Activated CD4-positive, alpha-beta T cell treated with anti-CD3 and anti-CD28 coated beads, Interleukin-2, amount 50 U/mL, for 16 hours (primary cell): ENCODE measurements at places on chromosomes 16 and 17.

- no peak for DNase-seq
These were observed 9.9 kb downstream of the XYLT2 start for GRCh38 chr17:50355701-50356341.

DNA sequence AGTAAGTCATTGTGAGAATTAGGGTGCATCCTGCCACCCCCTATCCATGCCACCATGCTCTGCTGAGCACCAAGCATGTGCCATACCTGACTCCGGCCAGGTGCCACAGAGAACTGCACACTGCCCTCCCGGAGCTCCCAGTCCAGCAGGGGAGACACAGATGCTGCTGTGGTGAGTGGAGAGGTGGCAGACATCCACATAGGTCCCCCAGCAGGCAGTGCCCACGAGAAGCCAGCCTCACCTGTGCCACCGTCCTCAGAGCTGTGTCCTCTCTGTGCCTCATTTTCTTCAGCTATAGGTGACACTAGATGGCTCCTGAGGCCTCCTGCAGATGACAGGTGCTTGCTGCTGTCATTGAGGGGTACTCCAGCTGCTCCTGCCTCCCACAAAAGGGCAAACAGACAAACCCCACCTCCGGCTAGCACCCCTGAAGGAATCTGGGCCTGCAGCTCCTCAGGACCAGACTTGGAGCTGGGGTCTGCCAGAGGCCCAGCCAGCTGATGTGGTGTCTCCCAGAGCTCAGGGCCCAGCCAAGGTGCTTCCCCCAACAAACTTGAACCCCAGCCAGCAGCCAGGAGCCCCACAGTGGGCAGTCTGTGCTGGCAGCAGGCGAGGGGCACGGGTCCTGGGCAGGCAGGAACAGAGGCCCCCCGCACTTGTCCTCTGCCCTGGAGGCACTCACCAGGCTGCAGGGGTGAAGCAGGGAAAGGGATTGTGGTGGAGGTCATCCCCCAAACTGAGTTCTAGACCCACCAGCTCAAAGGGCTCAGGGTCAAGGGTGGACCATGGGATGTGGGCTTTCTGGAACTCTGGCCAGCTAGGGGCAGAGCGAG is 17.1 kb downstream of the FOXJ1 start:
- no peak for DNase-seq

GRCh38 chr17:40298726-40299125 is 10.3 kb upstream of the RARA start:
- DNase-seq, result no peak

GRCh38 chr17:79721993-79722671 is 8.6 kb upstream of the ENPP7 start:
- DNase-seq, result no peak

GRCh38 chr16:86071611-86072240 is 172.8 kb downstream of the IRF8 start:
- no peak for DNase-seq

DNA sequence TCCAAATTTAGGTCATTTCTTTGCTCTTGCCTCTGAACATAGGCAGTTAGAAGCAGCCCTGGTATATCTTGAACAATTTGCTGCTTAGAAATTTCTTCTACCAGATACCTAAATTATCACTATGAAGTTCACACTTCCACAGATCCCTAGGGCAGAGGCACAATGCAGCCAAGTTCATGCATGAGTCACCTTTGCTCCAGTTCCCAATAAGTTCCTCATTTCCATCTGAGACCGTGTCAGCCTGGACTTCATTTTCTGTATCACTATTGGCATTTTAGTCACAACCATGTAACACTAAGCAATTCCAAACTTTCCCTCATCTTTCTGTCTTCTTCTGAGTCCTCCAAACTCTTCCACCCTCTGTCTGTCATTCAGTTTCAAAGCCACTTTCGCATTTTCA is 45.0 kb downstream of the KCNJ16 start:
- DNase-seq, result no peak

GRCh38 chr16:83098536-83098935 is 471.8 kb downstream of the CDH13 start:
- no peak for DNase-seq

GRCh38 chr17:66829883-66830282 is 5.0 kb upstream of the CACNG5 start:
- no peak for DNase-seq

GRCh38 chr16:5006348-5007193 is 27.2 kb downstream of the NAGPA start:
- DNase-seq, result no peak

GRCh38 chr16:27925612-27926011 is 137.9 kb downstream of the GSG1L start:
- no peak for DNase-seq

DNA sequence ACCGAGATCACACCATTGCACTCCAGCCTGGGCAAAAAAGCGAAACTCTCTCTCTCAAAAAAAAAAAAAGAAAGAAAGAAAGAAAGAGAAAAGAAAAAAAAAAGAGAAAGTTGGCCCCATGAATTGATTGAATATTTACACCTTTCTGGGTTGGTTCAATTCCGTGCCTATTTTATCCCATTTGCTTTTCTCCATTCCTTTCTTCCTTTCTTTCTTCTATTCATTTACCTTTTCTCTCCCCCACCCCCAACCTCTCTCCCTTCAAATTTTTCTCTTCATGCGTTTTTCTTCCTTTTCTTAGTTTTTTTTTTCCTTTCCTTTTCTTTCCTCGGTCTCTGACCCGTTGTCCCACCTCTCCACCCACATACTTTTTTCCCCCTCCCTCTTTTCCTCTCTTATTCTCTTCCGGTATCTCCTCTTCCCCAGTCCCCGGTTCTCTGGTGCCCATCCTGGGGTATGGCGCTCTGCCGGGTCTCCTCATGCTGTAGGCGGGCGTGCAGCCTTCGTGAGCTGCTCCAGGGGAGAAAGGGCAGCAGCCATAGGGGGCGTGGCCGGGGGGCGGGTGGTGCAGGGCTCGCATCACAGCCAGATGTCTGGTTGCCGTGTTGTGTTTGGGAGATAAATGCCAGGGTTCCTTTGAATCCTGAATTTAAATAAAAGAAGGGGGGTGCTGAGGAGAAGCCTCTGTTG is 5.3 kb upstream of the COL1A1 start:
- DNase-seq, result no peak

- peak; percentile 48 for DNase-seq
These were observed 13.9 kb downstream of the HAGH start for GRCh38 chr16:1812732-1813163.

DNA sequence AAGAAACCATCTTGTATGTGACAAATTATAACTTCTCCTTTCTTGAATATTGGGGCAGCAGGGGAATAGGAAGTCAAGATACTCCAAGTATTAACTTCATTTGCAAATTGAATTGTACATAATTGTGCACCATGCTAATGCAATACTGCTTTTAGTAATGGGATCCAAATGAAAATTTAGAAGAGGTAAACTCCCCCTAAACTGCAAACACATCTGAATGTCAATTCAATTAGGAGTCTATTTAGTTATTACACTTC is 4.5 kb downstream of the STAT5B start:
- DNase-seq, result no peak

GRCh38 chr17:37177254-37177870 is 198.4 kb upstream of the C17orf78 start:
- no peak for DNase-seq

- DNase-seq, result no peak
These were observed 849 bp upstream of the SOX15 start for GRCh38 chr17:7590743-7591142.

DNA sequence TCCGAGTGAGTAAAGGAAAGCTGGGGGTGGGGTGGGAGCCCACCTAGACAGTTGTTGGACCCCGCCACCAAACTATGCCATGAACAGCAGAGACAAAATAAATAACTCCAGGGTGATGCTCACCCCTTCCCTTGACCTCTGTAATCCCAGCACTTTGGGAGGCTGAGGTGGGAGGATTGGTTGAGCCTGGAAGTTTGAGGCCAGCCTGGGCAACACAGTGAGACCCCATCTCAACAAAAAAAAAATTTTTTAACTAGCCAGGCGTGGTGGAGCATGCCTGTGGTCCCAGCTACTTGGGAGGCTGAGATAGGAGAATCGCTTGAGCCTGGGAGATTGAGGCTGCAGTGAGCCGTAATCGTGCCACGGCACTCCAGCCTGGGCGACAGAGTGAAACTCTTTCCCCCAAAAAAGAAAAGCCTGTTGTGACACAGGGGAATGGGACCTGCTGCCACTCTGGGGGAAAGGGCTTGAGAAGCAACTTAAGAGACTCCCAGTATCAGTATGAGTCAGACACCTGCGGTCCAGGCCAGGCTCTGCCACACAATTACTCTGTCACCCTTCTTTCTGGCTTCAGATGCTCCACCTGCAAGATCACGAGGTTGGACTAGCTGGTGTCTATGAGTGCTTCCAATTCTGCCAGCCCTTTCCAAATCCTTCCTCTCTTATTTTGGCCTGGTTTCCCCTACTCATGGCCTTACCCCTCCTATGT is 5.0 kb downstream of the SGCA start:
- peak; percentile 61 for DNase-seq

GRCh38 chr16:86072328-86073102 is 173.6 kb downstream of the IRF8 start:
- peak; percentile 32 for DNase-seq

GRCh38 chr16:25012525-25012991 is 2.6 kb downstream of the ARHGAP17 start:
- no peak for DNase-seq

GRCh38 chr17:74231928-74232907 is 18.8 kb downstream of the TTYH2 start:
- no peak for DNase-seq

DNA sequence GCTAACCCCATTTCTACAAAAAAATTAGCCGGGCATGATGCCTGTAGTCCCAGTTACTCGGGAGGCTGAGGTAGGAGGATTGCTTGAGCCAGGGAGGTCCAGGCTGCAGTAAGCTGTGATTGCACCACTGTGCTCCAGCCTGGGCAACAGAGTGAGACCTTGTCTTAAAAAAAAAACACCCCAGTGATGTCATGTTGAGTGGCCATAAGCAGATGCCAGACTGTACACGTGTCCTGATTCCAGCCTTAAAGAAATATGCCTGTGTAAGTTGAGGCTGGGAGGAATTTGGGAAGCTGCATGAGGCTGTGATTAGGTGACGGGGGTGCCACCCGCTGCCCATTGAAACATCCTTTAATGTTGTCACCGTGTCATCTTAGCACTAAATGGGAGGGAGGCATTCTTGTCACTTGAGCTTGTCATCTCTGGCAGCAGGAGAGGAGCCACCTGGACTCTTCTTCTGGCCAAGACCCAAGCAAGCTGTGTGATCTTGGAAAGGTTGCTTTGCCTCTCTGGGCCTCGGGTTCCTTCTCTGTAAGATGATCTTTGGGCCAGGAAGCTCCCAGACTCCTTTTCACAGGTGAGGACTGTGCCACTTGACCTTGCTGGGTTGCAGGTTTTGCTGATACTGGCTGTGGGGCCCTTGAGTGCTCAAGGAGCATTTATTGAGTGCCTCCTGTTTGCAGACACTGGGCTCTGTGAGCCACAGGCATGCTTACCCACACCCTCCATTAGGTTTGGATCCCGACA is 98.3 kb upstream of the CIBAR2 start:
- DNase-seq, result no peak

DNA sequence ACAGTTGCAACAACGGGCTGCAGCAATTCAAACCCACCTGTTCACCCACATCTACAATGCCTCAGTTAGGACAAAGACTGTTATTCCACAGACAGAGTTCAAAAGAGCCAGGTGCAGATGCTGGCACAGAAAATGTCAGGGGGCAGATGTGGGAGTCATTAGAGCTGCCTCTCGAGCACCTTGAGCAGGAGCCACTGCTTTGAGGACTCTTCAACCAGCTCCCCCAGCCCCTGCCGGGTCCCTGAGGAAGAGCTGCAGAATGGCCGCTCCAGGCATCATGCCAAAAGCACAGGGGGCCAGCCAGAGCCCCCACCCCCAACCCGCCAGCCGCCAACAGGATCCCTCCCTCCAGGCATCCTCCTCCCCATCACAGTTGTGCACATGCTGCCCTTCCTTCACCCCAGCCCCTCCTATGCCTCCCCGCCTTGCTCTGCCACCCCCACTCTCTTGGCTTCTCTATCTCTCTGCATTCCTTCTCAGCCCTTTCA is 20.8 kb downstream of the C17orf67 start:
- no peak for DNase-seq

DNA sequence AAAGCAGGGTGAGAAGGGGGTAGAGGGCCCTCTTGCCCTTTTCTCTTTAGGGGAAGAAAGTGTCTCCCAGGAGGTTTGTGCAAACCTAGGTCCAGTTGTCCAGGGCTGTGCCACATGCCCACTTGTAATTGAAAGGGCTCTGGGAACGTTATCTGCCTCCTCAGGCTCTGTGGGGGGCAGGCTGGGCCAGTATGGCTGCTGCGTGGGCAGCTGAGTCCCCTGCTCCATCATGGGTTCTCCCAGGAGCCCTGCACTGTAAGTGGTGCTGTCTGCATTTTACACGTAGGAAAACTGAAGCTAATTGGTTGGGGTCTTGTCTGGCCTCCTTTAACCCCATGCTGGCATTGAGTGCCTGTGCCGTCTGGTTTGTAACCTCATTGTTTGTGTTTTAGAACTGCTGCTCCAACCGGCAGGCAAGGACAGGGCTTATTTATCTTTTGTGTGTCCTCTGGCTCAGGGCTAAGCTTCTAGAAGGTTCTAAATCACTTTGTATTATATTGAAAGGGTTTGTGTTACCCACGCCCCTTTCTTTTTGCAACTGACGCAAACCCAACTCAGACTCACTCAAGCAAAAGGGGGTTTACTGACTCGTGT is 117.7 kb upstream of the CIBAR2 start:
- no peak for DNase-seq

DNA sequence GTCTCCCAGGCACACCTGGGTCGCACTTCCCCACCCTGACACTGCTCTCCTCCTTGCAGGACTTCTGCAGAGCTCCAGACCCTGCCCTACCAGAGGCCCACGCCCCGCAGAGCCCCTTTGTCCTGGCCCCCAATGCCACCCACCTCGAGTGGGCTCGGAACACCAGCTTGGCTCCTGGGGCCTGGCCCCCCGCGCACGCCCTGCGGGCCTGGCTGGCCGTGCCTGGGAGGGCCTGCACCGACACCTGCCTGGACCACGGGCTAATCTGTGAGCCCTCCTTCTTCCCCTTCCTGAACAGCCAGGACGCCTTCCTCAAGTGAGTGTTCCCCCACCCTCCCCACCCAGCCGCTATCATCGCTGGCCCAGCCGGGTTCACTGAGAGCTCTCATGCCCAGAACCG is 79.6 kb downstream of the MGAT5B start:
- DNase-seq, result no peak

DNA sequence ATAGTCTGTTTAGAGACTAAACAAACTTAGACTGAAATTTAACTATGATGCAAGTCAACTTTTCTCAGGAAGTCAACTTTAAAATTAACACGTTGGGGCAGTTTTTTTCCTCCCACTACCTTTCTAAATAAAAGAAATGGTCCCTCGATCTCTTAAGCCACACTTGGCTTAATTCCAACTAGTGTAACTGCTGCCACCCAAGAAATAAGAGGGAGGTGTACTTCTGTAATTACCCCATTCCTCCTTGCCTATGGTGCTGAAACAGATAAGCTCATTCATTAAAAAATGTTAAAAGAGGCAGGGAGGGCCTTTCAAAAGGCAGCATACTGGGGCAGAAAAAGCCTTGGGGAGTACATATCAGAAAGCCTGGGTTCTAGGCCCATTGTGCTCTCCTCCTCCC is 59.8 kb downstream of the NCOR1 start:
- no peak for DNase-seq

- DNase-seq, result peak; percentile 57
These were observed 240.0 kb downstream of the C16orf95 start for GRCh38 chr16:87076950-87077749.
